ENCODE measurements at places on chromosomes 1 and 21.

- DNase-seq = no peak
Measured at GRCh38 chr1:177227978-177228692, 57.4 kb downstream of the BRINP2 start.

GRCh38 chr1:4177425-4178150 is 277.5 kb upstream of the C1orf174 start:
- DNase-seq = no peak

DNA sequence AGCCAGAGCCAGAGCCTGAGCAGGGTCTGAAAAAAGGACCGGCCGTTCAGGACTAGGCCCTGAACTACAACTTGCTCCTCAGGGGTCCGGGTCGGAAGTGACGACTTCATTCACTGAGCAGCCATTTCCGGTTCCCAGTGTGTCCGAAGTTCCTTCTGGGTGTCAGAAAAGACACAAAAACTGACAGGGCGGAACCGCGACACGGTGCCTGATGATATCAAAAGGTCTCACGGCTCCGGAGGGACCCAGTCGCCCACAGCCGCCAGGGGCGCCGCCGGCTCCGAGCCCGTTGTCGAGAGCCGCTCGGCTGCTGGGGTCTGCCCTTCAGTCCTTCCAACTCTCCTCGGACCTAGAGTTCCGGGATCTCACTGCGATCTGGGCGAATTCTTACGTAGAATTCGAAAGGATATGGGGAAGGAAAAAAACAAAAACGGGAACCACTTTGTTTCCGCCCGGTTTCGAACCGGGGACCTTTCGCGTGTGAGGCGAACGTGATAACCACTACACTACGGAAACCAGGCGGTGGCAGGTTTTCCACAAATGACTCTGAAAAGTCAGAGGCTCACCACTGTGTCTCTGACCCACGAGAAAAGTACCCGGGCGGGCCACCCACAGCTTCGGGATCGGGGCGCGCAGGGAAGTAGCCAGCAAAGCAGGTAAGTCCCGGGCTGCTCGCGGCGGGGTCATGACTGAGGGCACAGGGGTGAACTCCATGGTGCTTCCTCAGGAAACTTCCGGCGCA is 31.8 kb upstream of the CFAP126 start:
- DNase-seq = no peak

GRCh38 chr1:6732942-6733341 is 31.3 kb upstream of the DNAJC11 start:
- DNase-seq = no peak

DNA sequence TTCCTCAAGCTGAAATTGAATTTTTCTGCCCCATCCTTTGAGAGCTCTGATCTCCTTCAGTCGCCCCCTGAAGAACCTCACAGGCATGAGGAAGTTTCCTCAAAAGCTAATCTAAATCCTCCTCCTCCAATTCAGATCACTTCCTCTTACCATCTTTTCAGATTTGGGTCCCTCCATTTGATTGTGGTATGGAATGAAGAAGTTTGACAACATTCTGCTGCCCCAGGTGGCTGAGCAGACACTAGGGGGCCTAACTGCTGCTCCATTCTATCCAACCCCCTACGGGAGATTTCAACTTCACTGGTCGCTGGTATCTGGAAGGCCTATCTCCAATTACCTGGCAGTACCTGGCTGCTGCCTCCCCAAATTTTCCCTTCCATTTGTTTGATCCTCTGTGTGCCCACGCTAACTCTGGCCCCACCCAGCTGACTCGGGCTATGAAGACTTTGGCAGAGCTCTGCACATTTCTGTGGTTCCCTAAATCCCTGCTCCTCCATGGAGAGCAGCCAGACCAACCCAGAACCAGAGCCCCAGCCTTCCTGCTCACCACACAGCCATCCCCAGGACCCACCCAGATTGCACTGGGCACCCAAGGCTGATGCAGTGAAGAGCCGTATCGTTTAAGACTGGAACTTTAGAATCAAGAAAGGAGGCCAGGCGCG is 7.8 kb downstream of the IRF6 start:
- DNase-seq = no peak

- DNase-seq = no peak
Measured at GRCh38 chr1:26553942-26554682, 24.6 kb downstream of the RPS6KA1 start.

DNA sequence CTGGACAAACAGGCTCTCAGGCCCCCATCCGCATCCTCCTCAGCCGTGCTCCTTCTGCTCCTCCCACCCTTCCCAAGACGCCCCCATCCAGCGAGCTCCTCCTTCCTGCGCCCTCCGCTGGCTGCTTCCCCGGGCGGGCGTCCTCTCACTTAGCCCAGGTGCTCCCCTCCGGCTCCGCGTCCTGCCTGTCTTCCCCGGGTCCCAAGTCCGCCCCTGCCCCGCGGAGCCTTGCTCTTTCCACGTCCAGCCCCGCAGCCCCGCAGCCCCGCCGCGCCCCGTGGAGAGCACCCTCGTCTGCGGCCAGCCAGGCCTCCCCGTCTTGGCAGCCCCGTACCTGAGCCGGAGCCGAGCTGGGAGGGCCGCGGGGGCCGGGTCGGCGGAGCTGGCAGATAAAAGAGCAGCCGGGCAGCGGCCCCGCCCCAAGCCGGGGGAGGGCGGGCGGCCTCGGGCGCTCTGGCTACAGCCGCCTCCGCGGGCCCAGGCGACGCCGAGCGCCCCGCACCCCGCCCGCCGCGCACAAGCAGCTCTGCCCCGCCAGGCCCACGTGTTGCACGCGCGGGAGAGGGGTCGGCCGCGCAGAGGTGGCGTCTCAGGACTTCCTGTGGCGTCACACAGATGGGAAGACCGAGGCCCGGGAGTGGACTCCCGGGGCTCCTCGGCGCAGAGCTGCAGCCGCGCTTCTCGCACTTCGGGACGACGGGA is at the start of gene PAQR7:
PAQR7 (minus strand) TSS at position 555 of the 702 bp plus-strand sequence. CDS start 11,869 bp downstream, outside the sequence.
- no peak for DNase-seq

GRCh38 chr1:221711063-221711577 is 30.8 kb downstream of the DUSP10 start:
- no peak for DNase-seq

DNA sequence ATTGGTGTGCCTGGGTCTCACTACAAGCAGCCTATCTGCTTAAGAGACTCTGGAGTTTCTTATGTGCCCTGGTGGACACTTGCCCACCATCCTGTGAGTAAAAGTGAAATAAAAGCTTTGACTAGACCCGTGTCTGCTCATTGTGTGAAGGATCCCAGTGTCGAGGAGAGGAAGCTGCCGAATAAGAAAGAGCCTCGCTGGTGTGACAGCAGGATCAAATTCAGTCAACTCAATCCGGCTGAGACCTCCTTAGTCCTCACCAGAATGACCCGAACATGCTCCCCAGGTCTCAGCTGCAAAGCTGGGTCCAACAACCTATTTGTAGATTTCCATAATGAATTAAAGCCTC is 14.8 kb downstream of the CD2 start:
- DNase-seq = no peak

GRCh38 chr21:41045534-41046268 is 122.3 kb upstream of the BACE2 start:
- DNase-seq = no peak

DNA sequence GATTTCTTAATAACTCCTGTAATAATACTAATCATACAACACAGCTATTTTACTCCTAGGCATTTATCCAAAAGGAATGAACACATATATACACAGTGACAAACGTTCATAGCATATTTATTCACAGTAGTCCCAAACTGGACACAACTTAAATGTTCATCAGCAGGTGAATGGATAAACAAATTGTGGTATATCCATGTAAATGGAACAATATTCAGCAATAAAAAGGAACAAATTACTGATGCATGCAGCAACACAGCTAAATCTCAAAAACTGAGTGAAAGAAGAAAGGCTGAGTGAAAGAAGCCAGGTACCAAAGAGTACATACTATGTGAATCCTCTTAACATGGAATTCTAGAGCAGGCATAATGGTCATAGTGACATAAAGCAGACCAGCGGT is 242.7 kb upstream of the USP24 start:
- no peak for DNase-seq

DNA sequence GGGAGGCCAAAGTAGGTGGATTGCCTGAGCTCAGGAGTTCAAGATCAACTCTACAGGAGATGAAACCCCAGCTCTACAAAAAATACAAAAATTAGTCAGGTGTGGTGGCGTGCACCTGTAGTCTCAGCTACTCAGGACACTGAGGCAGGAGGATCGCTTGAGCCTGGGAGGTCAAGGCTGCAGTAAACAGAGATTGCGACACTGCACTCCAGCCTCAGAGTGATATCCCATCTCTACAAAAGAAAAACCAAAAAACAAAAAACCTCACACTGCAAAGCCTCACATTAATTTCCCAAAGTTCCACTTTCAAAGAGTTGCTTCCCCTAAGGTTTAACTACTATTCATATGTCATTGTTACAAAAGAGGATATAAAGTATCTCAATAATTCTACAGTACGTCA is 29.0 kb upstream of the FBXO28 start:
- DNase-seq = no peak

GRCh38 chr1:234885601-234886000 is 243.0 kb downstream of the TOMM20 start:
- no peak for DNase-seq

DNA sequence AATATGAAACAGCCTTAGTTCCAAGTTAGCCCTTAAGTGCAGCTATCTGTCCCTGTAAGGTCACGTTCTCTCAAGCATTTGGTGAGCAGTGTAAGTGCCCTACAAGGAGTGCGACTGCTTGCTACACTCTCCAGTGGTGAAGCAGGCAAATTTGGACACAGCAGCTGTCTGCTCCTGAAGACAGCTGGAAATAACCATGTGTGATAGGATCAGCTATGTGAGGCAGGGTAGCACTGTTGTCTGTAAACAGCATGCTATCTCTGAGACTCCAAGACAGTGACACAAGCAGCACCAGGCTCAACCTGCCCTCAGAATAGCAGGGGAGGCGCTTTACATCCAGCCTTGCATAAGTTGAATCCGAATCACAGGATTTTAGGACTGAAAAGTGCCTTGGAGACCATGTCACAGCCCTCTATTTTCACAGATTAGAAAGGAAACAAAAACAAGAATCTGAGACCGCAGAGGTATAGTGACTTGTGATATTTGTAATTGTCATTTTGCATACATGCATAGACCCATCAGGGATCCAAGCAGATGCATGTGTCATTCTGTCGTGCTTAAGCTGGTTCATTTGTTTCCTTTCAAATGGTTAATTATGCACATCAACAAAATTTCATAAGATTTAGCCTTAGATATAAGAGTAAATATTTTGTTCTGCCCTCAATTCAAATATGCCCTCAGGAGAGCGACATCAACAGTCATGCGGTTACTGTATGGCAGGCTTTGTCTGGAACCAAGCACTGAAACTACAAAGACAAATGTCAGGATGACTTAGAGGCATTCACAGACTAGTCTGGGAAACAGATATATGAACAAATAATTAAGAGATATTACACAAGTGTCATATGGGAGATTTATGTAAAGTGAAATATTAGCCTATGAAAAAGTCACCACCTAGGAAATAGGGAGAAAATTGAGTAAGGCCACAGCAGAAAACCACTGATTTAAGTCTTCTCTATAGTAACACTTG is 134.9 kb upstream of the NRIP1 start:
- DNase-seq = no peak

DNA sequence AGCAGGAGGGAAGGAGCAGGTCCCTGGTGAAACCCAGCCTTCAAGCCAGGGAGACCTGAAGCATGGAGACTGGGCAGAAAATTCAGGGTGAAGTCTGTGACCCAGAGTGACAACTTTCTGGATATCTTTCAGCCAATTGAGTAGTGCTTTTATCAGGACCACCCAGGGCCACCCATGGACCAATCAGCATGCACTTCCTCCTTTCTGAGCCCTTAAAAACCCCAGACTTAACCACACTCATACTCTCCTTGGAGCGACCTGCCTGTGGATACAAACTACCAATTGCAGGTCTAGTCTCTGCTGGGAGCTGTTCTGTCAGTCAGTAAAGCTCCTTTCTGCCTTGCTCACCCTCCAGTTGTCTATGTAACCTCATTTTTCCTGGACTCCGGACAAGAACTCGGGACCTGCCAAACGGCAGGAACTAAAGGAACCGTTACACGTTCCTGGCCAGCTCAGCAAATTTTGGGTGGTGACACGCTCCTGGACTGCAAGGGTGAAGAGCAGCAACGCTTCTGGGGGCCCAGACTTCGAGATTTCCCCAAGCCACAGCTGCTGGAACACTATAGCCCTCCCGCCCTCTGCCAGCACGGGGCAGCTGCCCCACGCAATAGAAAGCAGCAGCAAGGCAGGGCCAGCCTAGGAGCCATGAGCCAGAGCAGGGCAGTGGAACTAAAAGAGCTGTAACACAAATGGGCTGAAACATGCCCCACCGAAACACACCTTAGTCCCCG is 1183.4 kb downstream of the AMY1C start:
- no peak for DNase-seq

- DNase-seq = no peak
Measured at GRCh38 chr1:78919150-78919549, 87.4 kb downstream of the ADGRL4 start.

- DNase-seq = no peak
Measured at GRCh38 chr1:40987439-40988276, 8.2 kb downstream of the CTPS1 start.

- no peak for DNase-seq
Measured at GRCh38 chr1:225460737-225461532, 33.1 kb upstream of the LBR start.

- no peak for DNase-seq
Measured at GRCh38 chr1:59506952-59507351, 210.1 kb downstream of the FGGY start.

DNA sequence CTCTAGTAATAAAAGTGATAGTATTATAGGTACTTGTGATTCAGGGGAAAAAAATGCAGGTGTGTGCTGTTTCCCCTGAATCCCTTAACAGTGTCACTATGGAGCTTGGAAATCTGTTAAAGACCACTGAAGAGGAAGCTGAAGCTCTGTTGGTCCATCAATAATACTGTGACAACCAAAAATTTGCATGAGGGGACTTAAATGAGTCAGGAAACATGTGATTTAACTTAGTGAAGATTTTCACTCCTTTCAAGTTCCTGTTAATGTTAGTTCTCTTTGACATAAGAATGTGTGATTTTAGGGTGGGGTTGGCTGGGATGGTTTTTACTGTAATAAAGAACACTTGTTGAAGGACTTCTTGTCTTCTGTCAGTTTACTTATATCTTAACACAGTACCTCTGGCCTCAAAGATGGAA is 32.0 kb downstream of the VANGL2 start:
- DNase-seq = no peak

DNA sequence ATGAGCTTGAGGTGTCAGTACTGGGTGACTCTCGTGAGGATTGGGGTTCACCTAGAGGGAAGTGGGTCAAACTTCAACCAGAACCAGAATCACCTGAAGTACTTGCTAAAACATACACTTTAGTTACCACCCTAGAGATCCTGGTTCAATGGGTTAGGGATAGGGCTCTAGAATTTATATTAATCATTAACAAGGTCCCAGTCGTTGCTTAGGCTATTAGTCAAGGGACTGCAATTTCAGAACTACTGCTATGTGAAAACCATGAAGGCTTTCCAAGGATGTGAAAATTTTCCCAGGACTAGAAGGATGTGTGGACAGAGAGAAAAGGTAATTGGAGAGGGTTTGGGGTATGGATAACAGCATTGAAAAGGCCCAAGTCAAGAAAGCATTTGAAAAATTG is 162.6 kb downstream of the GRIK1 start:
- no peak for DNase-seq

- no peak for DNase-seq
Measured at GRCh38 chr1:18978706-18979105, 22.2 kb upstream of the IFFO2 start.

GRCh38 chr1:47178654-47179016 is 11.2 kb downstream of the PDZK1IP1 start:
- no peak for DNase-seq

Data from SK-N-MC (cell line).